Breast epithelium (tissue), 4 donors: ENCODE measurements at places on chromosomes 4 and X.

- no peak for DNase-seq
Observed at GRCh38 chr4:39235696-39236095, 53.4 kb downstream of the WDR19 start.

- no peak for DNase-seq
Observed at GRCh38 chr4:28373191-28373590, 1512.5 kb downstream of the STIM2 start.

- no peak for DNase-seq
Observed at GRCh38 chr4:145176641-145177432, 3.6 kb downstream of the OTUD4 start.

DNA sequence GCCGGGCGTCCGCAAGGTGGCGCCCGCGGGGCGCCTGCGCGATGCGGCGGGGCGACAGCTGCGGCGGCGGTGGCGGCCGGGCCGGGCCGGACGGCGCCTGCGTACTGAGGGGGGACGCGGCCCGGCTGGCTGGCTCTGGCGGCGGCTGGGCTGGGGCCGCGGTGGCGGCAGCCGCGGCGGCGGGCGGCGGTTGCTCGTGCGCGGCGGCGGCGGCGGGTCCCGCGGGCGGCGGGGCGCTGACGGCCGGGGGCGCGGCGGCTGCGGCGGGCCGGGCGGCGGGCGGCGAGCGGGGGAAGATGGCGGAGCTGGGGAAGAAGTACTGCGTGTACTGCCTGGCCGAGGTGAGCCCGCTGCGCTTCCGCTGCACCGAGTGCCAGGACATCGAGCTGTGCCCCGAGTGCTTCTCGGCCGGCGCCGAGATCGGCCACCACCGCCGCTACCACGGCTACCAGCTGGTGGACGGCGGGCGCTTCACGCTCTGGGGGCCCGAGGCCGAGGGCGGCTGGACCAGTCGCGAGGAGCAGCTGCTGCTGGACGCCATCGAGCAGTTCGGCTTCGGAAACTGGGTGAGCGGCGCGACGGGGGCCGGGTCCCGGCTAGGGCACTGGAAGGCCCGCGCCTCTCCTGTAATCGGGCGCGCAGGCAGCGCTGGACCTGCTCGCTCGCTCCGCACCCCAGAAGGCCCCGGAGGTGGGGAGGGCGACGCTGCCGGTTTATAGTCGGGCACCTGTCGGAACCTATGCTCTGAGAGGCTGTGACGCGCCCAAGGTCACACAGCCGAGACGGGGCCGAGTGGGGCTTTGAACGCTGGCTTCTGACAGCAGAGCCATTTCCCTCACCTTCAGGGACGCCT, at the start of gene TADA2B:
TADA2B (plus strand) TSS at position 89 of the 853 bp plus-strand sequence; CDS start at position 297, 208 bp downstream.
- no peak for DNase-seq

DNA sequence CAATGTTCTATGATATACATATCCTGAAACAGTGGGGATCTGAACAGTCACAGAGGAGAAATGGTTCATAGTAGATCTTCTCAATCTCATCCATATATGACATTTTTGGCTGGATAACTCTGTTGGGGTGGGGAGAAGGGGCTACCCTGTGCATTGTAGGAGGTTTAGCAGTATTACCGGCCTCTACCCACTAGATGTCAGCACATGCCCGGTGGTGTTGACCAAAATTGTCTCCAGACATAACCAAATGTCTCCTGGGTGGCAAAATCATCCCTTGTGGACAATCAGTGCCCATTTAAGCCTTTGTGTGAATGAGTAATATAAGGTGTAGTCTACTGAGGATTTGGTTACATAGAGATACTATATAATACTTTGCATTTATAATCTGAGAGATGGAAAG, 89.9 kb downstream of the PLS3 start:
- no peak for DNase-seq

DNA sequence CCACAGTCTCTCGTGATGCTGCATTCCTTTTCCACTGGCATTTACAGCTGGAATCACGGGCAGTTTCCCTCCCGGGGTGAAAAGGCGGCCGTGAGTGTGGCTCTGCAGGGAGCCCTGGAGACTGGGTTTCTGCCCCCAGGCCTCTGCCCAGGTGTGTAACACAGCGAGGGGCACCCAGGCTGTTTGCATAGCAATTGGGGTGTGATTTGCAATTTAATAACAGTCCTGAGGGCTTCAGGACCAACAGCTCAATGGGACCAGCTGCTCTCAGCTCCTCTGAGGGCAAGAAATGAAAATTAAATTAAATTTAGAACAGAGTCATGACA, 99.0 kb upstream of the SHOX start:
- DNase-seq, result no peak

DNA sequence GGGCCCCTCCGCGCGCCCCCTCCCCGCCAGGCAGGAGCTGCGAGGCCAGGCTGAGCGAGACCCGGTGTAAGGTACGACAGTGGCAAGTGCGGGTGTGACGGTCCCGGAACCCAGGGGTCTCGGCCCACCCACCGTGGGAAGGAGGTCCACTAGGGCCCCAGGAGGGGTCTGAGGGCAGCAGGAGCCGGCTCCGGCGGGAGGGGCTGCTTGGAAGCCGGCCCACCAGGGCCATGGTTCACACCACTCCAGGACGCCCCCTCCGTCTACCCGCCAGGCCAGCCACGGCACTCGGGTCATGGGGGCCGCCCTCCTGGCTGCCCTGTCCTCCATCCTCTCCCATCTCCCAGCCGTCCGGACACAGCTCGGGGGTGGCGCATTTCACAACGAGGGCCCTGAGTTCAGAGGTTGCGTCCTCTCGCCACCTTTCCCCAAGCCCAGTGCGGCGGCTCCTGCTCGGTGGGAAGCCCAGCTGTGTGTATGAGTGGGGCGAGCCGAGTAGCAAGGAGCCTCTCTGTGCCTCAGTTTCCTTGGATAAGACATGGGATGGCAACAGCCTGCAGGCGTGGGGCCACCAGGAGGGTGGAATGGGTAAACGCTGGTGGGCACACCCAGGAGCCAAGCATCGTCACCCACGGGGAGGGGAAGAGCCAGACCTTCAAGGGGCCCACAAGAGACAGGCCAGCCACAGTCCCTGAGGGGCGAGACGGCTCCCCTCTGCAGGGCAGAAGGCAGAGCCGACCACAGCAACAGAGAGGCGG, 81.3 kb downstream of the FAM53A start:
- DNase-seq, result no peak

GRCh38 chrX:9955506-9955905, 11.7 kb upstream of the CLDN34 start:
- no peak for DNase-seq

DNA sequence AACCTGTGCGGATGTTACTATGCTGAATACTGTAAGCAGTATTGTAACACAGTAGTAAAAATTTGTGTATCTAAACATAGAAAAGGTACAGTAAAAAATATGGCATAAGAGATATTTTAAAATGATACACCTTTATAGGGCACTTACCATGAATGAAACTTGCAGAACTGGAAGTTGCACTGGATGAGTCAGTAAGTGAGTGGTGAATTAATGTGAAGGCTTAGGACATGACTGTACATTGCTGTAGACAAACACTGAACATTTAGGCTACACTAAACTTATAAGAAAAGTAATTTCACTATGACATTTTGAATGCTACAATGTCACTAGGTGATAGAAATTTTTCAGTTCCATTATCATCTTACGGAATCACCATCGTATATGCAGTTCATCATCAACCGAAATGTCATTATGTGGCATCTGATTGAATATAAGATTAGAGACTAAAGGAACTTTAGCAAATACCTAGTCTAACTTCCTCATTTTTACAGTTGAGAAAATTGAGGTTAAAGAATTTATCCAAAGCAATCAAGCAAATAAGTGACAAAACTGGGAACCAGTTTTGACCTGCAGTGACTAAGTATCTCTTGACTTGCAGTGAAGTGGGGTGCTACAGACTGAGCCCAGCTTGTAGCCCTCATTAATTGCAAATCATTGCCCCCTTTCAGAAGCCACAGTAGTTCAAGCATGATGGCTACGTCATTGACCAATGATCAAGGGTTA, 55.3 kb downstream of the EGF start:
- no peak for DNase-seq

DNA sequence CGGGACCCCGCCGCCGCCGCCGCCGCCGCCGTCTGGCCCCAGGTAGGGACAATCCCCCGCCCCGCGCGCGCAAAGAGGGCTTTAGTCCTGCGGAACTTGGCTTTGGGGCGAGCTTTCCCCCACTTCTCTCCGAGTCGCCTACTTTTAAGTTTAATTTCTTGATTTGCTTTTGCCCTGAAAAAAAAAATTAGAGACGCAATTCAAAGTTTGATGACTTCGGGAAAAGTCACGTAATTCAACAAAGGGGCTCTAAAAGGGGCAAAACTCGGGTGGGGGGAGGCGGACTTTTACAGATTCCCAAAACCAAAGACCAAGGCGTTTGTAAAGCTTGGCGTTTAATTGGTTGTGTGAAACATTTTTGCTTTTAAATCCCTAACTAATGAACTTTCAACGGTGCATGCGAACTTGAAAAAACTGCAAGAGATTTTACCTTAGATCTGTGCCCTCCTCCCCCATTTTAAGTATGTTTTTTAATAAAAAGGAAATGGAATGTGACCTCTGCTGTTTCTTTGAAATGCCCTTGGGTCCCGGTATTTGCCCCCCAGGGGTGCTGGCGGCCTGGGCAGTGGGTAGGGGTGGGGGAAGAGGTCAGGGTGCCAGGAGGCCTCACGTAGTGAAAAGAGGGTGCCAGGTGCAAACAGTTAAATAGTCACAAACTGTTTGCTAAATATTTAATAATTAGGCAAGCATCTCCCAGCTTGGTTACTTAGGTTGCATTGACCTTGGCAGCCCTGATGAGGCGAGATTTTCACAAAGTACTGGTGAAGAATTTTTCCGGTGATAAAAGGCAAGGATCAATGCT, 209.7 kb downstream of the NWD2 start:
- no peak for DNase-seq

DNA sequence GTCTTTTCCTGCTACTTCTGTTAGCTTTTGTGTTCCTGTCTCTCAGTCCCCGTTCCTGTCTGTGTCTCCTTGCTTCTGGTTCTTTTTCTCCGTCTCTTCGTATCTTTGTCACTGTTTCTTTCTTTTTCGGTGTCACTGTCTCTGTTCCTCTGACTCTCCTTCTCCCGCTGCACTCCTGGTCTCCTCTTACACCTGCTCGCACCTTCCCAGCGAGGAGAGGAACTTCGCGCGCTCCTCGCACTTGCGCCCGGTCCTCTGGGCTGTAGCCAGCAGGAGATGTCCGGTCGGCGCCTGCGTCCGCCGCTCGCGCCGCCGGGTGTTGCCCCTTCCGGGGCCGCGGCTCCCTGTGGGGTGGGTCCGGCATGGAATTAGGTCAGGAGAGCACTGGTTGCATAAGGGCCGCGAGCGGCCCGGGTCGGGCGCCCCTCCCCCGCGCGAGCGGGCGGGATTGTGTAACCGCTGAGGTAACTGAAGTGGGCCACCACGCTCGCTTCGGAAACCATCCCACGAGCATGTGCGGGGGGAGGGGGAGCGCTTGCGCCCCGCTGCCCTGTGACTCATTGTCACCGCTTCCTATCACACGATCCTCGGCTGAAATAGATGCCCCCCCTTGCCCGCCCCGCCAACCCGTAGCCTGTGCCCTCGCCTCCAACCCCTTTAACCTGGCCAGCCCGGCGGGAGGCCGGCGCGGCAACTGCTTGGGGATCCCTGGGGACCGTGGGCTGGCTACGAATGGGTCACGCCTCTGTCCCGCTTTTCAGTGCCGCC, 1.6 kb downstream of the LONRF3 start:
- DNase-seq, result peak; percentile 56

- DNase-seq, result no peak
Observed at GRCh38 chrX:11374570-11374969, 81.4 kb downstream of the AMELX start.

DNA sequence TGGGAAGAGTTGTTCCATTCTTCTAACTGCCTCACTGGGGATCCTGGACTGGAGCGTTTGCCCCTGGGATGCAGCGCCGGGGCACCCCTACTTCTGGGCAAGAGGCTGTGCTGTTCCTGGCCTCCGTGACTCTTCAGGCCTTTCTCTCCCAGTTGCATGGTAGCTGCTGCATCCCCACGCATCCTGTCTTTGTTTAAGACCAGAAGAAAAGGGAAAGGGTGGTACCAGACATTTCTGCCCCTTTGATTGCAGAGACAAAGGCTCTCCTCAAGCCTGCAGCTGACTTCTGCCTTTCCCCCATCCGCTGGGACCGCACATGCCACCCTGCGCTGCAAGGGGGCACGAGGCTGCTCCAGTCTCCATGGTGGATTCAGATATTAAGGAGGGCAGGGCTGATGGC, 70.4 kb downstream of the SHROOM2 start:
- DNase-seq, result no peak

- no peak for DNase-seq
Observed at GRCh38 chrX:143435916-143436315, 81.4 kb downstream of the SPANXN3 start.

- DNase-seq, result no peak
Observed at GRCh38 chr4:104879367-104879766, 267.3 kb upstream of the TET2 start.

DNA sequence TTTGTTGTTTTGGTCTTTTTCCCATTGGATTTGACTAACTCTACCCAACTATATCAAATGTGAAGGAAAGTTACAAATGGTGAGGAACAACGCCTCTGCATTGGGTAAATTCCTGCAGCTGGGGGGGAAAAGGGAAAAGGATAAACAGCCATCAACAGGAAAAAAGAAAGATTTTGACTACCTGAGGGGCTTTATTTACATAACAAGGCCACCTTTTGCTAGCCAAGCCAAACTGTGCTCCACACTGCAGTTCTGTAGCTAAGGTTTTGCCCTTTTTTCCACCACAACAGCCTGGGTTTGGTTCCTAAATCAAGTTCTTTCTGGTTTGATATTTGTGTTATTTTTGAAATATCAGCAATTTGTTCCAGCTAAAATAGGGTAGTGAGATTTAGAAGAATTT, 40.8 kb downstream of the RHOXF2B start:
- DNase-seq, result no peak

DNA sequence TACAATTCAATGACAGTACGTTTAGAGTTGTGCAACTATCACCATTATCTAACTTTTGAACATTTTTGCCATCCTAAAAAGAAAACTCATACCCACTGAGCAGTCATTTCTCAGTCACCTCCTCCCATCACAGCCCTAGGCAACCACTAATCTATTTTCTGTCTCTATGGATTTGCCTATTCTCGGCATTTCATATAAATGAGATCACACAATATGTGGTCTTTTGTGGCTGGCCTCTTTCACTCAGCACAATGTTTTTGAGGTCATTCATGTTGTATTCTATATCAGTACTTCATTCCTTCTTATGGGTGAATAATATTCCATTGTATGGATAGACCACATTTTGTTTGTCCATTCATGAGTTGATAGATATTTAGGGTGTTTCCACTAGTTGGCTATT, 103.0 kb downstream of the PPEF1 start:
- no peak for DNase-seq

- no peak for DNase-seq
Observed at GRCh38 chr4:139808808-139809756, 143.5 kb downstream of the MGST2 start.

- DNase-seq, result no peak
Observed at GRCh38 chr4:145283909-145284308, 103.5 kb upstream of the OTUD4 start.
